ENCODE measurements at places on chromosomes 4 and X. TPM values are rescaled to one million over a fixed set of nuclear protein-coding genes. Genes with fewer than 3 reads are reported as not detected.

DNA sequence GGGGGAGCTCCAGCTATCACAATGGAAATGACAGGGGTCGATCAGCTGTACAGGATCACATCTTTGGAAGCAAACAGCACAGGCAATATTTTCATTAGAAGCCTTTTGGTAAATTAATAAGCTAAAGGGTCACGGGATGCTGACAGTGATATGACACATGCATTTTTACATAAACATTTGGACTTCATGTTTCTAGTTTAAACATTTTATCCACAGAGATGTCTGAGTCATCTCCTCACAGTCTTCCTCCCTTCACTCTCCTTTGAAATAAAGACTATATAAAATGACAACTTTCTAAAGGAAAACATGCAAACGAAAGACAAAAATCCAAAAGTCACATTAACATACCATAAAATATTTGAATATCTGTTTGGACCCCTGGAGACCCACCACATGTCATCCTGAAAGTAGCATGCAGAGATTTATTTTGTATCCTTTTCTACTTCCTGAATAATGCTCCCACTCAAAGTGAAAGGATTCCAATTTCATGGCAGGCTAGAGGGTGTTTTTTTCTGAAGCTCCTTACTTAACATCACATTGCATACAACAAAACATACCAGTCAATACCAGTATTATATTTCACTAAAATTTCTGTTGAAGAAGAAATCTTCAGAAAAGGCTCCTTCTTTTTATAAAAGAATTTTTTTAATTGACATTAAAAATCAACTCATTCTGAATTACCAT lies 200.1 kb upstream of the PPARGC1A start:
- no peak for DNase-seq

- no peak for DNase-seq
Measured at GRCh38 chrX:154121961-154122360, 22.1 kb upstream of the OPN1LW start.

DNA sequence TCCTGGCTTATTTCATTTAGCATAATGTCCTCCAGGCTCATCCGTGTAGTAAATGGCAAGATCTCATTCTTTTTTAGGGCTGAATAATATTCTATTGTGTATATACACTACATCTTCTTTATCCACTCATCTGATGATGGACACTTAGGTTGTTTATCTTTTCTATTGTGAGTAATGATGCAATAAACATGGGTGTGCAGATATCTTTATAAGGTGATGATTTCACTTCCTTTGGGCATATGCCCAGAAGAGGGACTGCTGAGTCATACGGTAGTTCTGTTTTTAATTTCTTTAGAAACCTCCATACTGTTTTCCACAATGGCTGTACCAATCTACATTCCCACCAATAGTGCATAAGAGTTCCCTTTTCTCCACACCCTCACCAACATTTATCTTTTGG lies 317.6 kb upstream of the CNKSR2 start:
- DNase-seq, result no peak

PGAM4 gene
- not detected for total RNA-seq

NOCT gene
- 2.6 TPM for total RNA-seq

TLL1 gene
- not detected for total RNA-seq

GCNA gene
- total RNA-seq, result 5.6 TPM

All from B cell (primary cell).